ENCODE measurements at places on chromosomes 13 and 19.

DNA sequence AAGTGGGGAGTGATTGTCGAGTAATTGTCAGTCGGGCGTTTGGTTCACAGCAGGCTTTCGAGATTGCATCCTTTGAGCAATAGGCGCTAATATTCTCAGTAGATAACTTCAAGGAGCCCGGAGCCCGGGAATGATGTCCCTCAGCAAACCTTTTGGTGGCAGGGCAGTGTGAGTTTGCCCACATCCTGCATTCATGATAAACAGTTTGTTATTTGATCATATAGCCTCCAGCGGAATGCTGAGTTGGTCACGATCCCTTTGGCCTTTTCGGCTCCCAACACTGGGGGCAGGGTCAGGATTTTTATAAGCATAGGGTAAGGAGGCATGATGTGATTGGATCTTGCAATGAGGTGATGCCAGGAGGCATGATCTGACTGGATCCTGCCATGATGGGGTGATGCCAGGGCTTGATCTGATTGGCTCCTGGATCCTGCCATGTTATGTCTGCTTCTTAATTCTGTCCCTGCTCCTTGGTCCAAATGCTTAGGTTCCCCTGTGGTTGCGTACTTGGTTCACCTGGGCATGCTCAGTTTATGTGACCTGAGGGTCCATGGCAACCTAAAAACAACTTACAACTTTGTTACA lies 38.2 kb upstream of the IGSF23 start:
- no peak for DNase-seq

DNA sequence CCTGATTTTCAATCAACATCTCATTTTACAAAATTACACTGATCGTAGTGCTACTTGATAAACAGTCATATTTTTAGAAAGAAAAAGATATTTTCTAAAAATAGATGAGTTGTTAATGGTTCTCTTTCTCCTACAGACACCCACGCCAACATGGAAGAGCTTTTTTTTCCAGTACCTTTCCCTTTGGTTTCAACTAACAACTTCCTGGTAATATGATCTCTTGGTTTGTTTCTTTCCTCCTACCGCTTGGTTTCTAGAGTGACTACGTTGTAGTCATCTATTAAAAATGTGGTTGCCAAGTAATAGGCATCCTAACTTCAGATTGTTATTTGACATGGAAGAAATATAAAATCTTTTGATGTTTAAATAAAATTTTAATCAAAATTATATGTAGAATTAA lies 189.0 kb downstream of the LACC1 start:
- no peak for DNase-seq

- no peak for DNase-seq
Measured at GRCh38 chr13:23509781-23510543, 60.2 kb upstream of the TNFRSF19 start.

DNA sequence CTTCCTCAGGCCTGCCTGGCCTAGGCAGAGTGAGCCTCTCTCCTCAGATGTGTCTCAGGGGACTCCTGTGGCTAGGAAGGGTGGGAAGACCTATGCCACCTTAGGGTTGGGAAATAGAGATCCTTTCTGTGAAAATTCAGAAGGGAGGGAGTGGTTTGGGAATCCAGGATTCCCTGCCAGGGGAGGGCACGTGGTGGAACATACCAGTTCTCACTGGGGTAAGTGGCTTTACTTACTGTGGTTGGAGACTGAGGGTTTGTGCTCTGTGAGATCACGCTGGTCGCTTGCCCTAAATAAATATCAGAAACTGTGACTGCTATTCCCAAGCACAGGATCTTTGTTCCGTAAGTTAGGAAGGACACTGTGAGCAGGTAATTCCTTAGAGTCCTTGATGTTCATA lies 16.9 kb downstream of the CEACAM1 start:
- DNase-seq = no peak

DNA sequence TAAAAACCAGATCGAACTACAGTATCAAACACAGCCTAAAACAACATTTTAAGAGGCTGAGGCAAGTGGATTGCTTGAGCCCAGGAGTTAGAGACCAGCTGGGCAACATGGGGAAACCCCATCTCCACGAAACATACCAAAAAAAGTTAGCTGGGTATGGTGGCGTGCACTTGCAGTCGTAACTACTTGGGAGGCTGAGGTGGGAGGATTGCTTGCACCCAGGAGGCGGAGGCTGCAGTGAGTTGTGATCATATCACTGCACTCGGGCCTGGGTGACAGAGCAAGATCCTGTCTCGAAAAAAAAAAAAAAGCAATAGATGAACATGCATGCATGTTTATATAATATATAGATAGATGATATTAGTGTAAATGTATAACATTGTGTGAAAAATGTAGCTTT lies 5.2 kb upstream of the MRPS31 start:
- DNase-seq = no peak

DNA sequence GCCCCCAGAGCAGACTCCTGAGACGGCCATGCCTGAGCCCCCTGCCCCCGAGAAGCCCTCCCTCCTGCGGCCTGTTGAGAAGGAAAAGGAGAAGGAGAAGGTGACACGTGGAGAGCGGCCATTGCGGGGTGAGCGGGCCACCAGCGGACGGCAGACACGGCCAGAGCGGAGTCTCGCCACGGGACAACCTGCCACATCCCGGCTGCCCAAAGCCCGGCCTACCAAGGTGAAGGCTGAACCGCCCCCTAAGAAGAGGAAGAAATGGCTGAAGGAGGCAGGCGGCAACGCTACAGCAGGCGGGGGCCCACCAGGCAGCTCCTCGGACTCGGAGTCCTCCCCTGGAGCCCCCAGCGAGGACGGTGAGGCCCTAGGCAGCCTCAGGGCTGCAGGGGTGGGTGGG lies 24.1 kb downstream of the RRAS start:
- no peak for DNase-seq

- no peak for DNase-seq
Measured at GRCh38 chr13:30486230-30487074, 20.7 kb upstream of the HMGB1 start.
